ENCODE measurements at places on chromosomes 5 and 9.

- no peak for DNase-seq
Observed at GRCh38 chr5:82821846-82822633, 255.2 kb downstream of the TMEM167A start.

GRCh38 chr5:61275841-61276240, 56.2 kb upstream of the ZSWIM6 start:
- DNase-seq: no peak

DNA sequence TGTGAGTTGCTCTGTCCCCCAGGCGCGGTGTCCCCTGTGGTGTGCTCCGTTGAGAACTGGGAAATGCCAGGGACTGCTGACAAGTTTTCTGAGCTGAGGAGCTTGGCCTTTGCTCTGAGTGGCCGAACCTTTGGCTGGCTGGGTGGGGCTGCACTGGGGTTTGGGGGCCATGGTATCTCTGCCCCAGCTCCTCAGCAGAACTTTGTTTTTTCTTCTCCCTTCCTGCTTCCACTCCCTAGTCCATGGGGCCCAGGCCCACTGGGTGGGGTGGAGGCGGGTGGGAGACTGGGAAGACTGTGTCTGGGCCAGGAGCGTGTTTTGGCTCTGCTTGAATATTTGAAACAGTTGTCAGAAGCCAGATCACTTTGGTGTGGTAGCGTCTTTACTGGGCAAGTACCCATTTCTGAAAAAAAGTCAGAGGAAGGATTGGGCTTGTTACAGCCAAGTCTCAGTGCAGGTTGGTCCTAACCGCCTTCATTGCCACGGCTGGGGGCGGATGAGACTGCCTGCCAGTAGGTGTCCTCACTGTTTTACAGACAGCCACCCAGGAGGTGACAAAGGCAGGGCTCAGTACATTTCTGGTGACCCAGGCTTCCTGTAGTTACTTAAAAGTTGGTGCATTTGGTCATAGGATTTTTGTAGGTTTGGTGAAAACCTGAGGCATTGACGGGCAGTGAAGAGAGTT, 92.7 kb downstream of the DAB2IP start:
- peak; percentile 12 for DNase-seq

- DNase-seq: no peak
Observed at GRCh38 chr9:133162861-133163503, 732 bp downstream of the GBGT1 start.

- peak; percentile 20 for DNase-seq
Observed at GRCh38 chr5:114678778-114679177, 316.9 kb downstream of the KCNN2 start.
